ENCODE measurements at places on chromosomes 3 and 15.

DNA sequence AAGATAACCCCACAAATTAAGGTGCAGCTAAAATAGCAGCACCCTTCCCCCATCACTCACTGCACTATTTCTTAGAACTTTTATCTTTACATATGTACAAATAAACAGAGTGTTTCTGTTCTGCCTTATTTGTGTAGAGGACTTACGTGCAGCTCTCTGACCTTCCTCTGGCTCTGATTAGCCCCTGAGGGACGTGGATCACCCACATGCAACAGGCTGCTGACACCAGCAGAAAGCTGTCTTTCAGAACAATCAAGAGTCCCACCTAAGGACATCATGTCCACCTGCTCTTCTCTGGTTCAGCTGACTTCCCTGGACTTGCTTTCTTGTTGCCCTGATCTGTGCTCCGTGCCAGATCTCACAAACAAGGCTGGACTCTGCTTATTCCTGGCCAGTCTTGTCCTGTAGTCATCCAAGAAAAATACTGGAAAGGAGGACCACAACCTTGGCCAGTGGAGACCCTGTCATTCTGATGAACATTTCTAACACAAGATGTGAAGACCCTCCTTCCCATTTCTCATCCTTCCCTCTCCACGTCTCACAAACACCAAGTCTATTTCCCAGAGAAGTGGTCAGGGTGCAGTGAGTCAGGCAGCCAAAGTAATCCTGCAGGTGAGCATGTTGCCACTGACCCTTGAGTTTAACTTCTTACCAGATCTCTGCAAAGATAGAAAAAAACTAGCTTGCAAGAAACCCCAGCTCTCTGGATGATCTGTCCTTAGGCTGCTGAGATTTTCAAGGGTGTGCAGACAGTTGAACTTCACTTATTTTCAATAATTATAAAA is 243.6 kb upstream of the ICE2 start:
- DNase-seq: no peak

DNA sequence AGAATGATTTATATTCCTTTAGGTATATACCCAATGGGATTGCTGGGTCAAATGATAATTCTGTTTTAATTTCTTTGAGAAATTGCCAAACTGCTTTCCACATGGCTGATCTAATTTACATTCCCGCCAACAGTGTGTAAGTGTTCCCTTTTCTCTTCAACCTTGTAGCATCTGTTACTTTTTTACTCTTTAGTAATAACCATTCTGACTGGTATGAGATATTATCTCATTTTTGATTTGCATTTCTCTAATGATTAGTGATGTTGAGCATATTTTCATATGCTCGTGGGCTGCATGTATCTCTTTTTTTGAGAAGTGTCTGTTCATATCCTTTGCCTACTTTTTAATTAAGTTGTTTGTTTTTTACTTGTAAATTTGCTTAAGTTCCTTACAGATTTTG is 1264.2 kb downstream of the OTOL1 start:
- no peak for DNase-seq

- no peak for DNase-seq
These were observed 111.1 kb downstream of the RASA2 start for GRCh38 chr3:141597931-141598330.

DNA sequence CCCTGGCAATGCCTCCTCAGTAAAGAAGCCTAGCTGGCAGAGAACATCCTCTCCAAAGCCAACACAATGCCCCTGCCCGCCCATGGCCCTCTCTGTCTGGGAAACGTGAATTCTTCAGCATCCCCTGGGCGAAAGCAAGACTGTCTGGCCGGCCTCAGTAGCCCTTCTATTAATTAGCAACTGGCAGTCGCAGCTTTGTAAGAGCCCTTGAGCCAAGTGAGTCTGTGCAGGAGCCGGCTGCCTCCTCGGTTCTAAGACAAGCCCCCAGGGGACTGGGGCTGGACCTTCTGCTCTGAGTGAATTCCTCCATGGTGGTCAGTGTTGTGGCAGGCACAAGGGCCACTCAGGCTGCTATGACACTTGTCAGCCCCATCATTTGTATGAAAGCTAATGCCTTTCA is 7.4 kb downstream of the HCN4 start:
- no peak for DNase-seq

DNA sequence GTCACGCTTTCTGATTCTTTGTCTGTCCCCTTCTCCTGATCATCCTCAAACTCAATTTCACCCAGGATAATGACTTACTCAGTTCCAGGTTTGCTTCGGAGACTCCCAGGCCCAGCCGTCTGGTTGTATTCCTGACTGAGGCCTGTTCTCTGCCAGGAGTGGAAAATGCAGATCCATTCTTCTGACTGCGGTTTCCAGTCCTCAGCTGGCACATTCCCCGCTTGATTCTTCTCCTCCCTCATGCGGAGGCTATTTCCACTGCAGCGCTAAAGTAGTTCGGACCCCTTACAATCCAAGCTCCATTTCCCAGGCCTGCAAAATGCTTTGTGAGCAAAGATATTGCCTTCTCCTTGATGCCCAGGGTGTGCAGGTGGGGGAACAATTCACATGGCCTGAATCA is 47.2 kb upstream of the GALNT15 start:
- DNase-seq: no peak

- no peak for DNase-seq
These were observed 70.4 kb upstream of the GATA2 start for GRCh38 chr3:128563439-128563838.

DNA sequence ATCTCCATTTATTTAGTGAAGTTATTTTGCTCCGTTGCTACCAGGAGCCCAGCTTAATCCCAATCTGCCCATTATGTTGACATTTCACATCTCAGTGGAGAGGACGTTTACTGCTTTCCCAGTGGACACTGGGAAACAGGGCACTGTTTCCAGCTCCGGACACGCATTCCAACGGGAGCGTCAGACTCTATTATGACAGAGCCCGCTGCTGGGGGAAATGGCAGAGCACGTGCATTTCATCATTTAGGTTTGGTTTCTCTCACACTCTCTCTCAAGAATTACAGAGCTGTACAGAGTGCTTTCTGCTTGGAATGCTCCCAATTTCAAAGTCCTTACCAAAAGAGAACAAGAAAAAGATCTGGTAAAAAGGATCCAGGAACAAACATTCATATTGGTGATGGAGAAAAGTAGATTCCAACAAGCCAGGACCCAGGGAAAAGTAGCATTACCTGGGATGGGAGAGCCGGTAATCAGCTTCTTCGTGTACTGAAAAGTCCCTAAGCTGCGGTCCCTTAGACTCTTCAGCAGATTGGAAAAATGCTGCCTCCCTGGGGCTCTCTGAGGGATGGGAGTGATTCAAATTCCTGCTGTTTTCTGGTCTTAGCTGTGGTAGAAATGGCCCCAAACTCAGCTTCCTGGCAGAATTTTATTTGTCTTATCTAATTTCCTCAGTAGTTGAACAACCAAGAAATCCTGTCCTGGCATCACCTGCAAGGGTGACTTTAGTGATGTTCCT is 136.0 kb upstream of the THBS1 start:
- DNase-seq: peak; percentile 44

DNA sequence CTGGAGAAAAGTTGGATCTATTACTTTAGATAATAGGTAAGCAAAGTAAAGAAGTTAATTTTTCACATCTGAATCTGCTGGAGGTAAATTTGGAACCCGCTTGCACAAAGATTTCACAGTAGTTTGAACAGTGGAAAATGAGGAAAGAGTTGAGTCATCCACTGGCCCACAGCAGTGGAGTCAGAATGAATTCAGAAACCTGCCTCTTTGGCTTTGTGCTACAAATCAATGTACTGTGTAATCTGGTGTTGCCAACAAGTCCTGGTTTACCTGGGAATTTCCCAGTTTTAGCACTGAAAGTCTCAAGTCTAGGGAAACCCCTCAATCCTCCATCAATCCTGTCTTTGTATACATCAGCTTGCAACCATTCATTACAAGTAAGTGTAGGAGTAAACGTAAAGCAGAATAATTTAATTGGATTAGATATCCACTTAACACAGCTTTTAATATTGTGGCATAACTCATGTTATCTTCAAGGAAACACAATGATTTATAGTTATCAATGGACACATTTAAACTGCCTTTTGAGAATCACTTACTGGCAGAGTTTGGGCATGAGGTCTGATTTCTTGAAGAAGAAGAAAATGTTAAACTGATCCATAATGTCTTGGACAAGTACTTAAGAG is 100.6 kb downstream of the DCLK3 start:
- DNase-seq: no peak

- no peak for DNase-seq
These were observed 314.9 kb upstream of the TMCO5A start for GRCh38 chr15:37619358-37620042.

GRCh38 chr3:171862993-171863521 is 19.9 kb downstream of the TMEM212 start:
- DNase-seq: peak; percentile 17

DNA sequence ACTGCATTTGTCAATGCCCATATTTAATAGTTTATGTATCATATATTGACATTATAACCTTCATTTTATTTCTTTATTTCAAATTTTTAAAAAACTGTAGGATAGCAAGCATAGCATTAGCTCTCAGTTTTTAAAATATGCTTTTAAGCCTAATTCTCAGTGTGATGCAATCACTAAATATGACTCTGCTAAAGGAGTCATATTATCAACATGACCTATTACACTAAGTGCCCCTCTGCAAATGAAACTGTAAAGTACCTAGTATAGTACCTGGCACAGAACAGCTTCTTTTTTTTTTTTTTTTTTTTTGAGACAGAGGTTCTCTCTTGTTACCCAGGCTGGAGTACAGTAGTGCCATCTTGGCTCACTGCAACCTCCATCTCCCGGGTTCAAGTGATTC is 179.4 kb upstream of the CGNL1 start:
- DNase-seq: no peak

- DNase-seq: no peak
These were observed 274.4 kb downstream of the TLE3 start for GRCh38 chr15:69823223-69823907.

GRCh38 chr3:15903164-15903563 is 105.4 kb upstream of the ANKRD28 start:
- no peak for DNase-seq

GRCh38 chr3:42975456-42975855 is 3.7 kb upstream of the GASK1A start:
- no peak for DNase-seq

DNA sequence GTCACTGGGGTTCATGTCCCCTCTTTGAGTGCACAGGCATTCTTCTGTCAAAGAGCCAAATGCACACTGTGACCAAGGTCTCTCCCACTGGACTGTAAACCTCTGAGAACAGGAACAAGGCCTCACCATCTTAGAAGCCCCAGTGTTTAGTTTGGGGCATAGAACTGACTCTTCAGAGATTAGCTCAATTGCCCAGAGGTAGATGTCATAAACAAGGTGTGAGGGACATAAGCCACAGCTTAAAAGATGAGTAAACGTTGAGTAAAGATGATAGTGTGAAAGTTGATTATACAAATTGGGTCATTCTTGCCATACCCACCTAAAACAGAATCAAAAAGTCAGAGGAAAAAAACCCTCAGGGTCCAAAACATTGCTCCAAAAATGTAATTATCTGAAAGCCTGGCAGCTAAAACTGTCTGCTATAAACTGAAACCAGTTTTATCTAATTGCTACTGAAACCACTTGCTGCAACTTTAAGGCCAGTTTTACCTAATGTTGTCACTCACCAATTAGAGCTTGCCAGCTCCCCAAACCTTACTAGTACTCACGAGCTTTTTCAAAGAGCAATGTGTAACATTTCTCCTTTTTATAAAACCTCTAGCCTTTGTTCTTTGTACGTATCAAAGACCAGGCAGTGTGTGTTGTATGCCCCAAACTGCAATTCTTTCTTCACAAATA is 415.2 kb downstream of the RAP2B start:
- DNase-seq: no peak

DNA sequence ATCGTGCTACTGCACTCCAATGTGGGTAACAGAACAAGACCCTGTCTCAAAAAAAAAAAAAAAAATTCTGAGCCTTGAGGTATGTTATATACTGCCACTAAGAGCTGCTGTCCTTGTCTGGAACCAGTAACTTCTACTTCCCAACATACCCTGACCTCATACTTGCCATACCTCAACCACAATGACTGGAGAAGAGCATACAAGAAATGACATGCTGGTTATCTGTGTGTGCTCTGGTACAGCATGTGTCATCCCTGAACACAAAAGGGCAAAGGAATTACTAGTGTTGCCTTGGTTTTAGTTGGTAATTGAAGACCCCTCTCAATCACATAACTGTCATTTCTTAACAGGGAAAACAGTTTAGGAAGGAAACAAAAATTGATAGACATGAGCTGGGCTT is 54.5 kb downstream of the MRPS25 start:
- no peak for DNase-seq

- DNase-seq: no peak
These were observed 106.8 kb upstream of the SLC7A14 start for GRCh38 chr3:170692720-170693119.

DNA sequence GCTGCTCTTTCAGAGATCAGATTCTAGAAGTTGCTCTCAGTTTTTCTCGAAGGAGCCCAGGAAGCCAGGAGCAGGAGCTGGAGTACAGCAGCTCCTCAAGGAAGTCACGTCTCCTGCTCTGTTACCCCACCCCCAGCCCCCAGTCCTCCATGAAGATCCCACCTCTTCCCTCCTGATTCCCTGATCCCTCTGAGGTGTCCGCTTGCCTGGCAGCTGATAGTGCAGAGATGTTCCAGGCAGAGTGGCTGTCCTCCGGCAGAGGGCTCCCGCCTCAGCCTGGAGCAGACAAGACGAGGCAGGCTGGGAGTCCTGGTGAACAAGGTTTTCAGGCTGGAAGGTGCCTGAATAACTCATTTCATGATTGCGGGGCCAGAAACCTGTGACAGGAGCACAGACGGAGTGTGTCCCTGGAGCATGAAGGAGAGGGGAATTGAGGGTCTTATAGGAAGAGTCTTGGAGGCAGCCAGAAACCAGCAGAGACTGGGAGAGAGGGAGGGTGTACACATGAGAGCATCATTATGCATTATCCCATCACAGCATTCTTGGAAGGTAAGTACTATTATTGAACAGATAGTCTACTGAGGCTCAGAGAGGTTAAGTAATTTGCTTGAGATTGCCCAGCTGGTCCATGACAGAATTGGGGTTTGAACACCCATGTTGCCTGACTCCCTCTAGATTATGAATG is 1.2 kb downstream of the HRH1 start:
- DNase-seq: peak; percentile 73

DNA sequence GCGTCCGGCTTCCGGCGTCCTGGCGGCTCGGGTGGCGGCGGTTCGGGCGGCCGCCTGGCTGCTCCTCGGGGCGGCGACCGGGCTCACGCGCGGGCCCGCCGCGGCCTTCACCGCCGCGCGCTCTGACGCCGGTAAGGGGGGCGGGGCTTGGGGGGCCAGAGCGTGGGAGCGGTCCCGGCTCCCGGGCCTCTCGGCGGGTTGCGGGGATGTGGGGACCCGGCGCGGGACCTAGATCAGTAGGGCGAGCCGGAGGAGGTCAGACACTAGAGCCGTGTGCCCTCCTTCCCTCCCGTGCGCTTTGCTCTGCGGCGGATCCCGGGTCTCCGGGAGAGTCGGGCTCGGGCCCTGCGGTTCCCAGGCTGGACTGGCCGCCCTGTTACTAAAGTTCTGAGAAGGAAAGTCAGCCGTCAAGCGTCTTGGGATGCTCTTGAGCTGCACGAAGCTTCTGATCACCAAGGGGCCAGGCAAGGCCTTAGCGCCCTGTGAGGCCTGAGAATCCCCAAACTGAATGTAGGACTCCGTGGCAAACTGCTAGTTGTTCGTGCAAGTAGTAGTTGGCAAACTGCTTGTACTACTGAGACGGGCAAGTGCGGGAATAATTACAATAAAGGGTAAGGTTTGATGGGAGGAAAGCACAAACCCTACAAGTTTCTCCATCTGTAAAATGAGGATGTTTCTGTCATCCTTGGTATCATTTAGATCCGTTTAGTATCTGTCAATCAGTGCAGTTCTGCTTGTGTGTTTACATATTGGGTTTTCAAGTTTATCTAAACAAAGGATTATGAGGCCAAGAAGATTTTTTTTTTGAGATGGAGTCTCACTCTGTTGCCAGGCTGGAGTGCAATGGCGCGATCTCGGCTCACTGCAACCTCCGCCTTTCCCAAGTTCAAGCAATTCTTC is 587 bp downstream of the PIGX start:
- peak; percentile 73 for DNase-seq
